ENCODE measurements at places on chromosomes 2 and 18.

DNA sequence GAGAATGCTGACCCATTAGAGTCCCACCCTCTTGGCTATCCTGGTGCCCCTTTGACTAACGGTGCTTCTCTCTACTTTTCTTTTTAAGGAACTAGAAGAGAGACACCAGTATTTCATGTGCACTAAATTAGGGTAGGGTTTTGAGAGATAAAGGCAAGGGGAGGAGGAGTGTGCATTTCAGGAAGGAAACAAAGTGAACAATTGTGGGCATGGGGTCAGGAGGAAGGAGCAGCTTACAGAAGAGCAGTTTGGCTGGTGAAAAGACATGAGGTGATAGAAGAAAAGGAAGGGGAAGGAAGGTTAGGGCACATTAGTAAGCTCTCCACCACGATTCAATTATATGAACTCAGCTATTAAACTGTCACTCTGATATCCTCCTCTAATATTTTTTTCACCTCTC is 105.8 kb upstream of the CTAGE1 start:
- no peak for DNase-seq

- no peak for DNase-seq
Observed at GRCh38 chr2:32136097-32136496, 29.6 kb upstream of the SLC30A6 start.

DNA sequence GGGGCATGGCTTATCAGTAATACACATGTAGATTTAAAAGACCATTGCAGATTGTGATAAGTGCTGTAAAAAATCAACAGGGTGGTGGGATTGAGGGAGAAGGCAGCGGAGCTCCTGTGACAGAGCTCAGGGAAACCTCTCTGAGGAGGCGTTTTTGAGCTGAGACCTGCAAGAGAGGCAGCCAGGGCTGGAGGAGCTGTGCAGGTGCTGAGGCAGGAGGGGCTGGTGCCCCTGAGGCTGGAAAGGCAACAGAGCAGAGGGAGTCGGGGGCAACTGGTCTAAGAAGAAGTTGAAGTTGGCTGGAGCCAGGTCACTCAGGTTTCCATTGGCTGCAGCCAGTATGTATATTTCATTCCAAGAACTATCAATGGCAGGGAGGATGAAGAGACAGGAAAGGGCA is 47.6 kb downstream of the KLHL29 start:
- no peak for DNase-seq

DNA sequence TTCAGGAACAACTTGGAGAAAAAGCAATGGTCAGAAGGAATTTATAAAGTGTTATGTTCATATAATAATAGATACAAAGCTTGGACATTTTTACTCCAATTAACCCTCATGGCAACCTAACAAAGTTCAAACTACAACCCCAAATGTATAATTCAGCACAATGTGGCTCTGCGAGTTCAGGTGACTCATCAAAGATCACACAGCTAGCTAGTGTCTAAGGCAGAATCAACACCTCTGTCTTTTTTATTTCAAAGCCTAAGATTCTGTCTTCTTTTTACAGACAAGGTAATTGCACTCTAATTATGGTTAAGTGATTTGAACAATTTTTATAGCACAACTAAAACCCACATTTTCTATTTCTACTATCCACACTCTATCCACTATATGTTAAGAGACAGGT is 90.5 kb downstream of the CHST9 start:
- no peak for DNase-seq

DNA sequence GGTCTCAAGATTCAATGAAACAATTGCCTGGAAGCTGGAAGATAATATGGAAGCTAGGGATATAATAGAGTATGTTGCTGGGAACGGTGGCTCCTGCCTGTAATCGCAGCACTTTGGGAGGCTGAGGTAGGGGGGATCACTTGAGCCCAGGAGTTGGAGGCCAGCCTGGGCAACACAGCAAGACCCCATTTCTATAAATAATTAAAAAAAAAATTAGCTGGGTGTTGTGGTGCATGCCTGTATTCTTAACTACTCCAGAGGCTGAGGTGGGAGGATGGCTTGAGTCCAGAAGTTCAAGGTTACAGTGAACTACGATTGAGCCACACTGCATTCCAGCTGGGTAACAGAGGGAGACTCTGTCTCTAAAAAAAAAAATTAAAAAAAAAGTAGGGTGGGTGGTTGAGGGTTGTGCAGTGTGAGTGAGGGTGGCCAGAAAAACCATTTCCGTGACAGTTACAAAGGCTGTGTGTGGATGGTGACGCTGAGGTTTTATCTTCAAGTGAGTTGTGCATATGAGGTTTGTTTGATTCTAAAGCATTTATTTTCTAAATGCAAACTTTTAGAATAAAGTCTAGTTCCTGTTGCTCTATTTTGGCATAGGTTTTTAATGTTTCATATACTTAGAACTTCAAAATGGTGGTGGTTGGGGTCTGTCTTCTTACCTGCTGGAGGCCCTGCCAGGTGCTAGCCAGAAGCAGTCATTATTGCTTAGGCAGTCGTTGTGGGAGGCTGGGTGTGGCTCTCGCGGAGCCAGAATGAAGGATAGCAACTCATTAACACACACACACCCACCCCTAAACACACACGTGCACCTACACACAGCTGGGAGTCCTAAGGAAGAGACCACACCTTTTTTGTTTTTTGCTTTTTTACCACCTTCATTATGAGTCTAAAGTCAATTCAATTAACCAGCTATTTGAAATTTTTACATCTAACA is 4.7 kb upstream of the IL1R2 start:
- no peak for DNase-seq

DNA sequence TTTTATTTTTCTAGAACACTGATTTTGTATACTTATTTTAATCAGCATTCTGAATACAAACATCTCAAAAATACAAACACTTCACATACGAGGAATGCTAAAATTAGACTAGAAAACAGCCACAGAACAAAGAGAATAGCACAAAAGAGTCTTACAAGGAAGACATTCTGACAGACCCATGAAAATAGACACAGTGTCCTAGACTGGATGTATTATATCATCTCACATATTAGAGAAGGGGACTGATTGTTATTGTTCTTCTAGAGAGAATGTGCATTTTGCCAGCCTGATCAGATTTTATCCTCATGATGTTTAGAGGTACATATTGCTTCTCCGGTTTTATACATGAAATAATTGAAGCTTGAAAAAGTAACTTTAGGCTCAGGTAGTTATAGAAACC is 357.9 kb downstream of the DPP10 start:
- DNase-seq, result no peak

DNA sequence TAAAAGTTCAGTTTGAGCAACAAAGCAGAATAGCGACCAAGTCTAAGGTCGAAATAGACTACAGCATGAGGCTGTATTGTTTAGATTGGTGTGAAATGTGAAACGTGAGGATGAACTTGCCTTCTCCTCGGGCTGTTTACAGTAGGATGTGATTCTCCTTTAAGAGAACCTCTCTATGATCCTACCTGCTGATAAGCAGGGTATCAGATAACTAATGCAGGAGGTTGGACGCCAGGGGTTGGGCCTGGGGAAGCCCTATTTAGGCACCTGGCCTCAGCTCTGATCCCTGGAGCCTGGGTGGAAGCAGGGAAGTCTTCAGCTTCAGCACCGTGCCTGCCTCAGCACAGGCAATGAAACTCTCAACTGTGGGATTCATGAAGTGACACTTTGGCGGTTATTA is 11.4 kb downstream of the CRYGD start:
- DNase-seq, result no peak

GRCh38 chr18:54878159-54878622 is 49.9 kb downstream of the RAB27B start:
- DNase-seq, result no peak

GRCh38 chr18:47870605-47871004 is 59.9 kb downstream of the SMAD2 start:
- no peak for DNase-seq

GRCh38 chr18:245282-245847 is 22.5 kb downstream of the THOC1 start:
- no peak for DNase-seq

- DNase-seq, result no peak
Observed at GRCh38 chr2:58521803-58522554, 280.9 kb upstream of the FANCL start.

DNA sequence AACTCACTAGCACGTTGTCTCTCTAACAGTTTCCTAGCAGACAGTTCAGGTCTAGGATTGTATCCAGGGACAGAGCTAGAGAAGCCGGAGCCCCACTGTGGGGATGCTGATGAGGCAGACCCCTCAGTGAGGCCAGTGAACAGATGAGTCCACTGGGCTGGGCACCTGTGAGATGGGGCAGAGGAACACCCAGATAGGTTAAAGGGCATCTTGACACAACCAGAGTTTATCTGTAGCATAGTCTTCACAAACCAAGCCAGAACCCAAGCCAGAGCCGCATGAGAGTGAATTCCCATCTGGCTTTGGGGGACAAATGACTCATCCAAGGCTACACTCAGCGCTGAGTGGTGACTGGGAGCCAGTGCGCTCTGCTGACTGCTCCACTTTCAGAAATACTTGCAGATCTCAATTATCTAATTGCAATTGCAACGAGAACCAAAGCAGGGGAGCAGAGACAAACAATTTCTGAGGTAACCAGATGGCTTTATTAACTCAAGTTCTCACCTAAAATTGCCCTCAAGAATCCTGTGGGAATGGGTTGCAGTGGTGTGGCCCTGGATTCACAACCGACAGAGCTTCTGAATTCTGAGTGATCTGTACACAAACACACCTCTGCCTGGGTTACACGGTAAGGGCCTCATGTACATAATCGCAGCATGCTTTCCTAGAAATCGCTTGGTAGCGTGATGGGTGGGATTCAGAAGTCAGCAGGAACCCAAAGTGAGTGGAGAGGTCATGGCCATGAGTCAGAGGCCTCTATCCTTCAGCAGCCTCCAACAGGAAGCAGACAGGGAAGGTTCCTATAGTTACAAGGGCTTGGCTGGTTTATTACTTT is 48.7 kb upstream of the MSH2 start:
- DNase-seq, result no peak

DNA sequence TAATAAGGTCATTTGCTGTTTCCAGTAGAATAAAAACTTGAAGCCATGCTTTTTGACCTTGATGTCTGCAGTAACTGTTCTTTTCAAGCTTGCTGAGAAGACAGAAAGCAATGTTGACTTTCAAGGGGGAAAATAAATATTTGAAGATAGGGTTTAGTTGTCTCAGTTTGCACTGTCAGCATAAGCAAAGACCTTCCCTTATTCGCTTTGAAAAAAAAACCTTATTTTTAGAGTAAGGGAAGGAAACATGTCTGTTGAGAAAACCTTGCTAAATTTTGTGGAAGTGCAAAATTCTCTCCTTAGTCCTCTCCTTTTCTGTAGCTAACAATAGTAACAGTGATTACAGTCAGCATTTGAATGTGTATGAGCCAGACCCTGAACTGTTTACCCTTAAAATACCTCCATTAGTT is 43.1 kb downstream of the MAP4K4 start:
- no peak for DNase-seq

- DNase-seq, result no peak
Observed at GRCh38 chr2:192073878-192074277, 120.9 kb downstream of the TMEFF2 start.

DNA sequence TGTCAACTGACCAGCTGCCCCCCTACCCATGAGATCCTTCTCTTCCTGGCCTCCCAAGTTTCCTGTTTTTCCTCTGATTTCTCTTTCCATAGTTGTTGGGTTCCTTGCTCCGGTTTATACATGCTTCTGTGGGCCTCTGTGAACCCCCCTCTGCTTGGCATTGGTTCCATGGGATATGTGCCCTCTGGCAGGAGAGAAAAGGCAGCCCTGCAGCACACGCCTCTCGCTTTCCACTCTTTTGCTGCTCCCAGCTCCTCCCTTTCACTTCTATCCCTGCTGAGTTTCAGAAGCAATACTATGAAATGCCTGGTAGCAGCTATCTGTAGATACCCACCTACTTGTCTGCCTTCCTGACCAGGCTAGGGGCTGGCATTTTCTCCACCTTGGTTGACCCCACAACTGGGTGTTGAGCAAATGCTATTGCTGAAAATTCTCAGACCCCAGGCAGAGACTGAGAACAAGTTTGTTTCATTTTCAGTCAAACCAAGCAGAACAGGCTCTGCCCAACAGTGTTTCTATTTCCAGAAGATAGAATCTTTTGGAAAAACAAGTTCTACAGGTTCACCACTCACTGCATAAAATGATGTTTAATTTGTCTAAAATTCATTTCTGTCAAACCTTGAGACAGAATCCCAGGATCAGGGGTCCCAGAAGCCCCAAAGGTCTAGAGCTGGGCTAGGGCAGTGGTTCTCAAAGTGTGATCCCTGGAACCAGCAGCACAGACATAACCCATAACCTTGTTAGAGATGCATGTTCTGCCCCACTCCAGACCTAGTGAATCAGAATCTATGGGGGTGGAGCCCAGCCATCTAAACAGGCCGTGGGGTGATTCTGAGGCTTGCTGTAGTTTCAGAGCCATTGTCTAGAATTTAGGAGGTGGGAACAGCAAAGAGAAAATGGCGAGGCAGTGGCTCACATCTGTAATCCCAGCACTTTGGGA is 13.4 kb downstream of the CAPG start:
- no peak for DNase-seq

DNA sequence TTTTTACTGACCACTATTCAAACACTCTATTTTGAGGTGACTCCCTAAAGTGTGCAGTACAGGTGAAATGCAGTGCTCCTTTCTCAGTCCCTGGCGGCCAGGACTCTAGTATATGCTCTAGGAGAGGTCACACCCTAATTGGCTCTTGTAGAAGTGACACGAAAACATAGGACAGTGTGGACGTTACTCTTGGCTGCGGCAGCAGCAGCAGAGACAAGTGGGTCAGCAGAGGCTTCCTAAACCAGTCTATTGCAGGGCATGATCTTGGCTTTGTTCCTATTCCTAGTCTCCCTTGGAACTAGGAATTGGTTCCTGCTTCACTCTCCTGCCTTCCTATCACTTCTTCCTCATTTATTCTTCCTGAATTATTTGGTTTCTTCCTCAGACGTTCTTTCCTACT is 10.1 kb upstream of the ONECUT2 start:
- no peak for DNase-seq

GRCh38 chr2:208318127-208318526 is 52.1 kb downstream of the PIKFYVE start:
- DNase-seq, result no peak

- DNase-seq, result no peak
Observed at GRCh38 chr2:214747992-214748391, 61.5 kb downstream of the BARD1 start.

- DNase-seq, result no peak
Observed at GRCh38 chr2:181138816-181139215, 158.4 kb downstream of the UBE2E3 start.

- no peak for DNase-seq
Observed at GRCh38 chr2:161228511-161229240, 68.4 kb downstream of the TANK start.
